ENCODE measurements at places on chromosomes 11 and 22. TPM values are rescaled to one million over a fixed set of nuclear protein-coding genes. Genes with fewer than 3 reads are reported as not detected.

The HSPB2 gene
- total RNA-seq, result not detected

The APOBEC3C gene
- 8.0 TPM for total RNA-seq

The KRTAP5-2 gene
- not detected for total RNA-seq

- DNase-seq, result no peak
- no peaks in the 10 kb centered on the region for H3K36me3 ChIP-seq
- no peak overlapping the region for H3K27ac ChIP-seq
- no peaks in the 10 kb centered on the region for H3K27me3 ChIP-seq
- H3K4me3 ChIP-seq, result no peak overlapping the region
Measured at GRCh38 chr11:72084076-72084475, 3.4 kb downstream of the LRRC51 start.

DNA sequence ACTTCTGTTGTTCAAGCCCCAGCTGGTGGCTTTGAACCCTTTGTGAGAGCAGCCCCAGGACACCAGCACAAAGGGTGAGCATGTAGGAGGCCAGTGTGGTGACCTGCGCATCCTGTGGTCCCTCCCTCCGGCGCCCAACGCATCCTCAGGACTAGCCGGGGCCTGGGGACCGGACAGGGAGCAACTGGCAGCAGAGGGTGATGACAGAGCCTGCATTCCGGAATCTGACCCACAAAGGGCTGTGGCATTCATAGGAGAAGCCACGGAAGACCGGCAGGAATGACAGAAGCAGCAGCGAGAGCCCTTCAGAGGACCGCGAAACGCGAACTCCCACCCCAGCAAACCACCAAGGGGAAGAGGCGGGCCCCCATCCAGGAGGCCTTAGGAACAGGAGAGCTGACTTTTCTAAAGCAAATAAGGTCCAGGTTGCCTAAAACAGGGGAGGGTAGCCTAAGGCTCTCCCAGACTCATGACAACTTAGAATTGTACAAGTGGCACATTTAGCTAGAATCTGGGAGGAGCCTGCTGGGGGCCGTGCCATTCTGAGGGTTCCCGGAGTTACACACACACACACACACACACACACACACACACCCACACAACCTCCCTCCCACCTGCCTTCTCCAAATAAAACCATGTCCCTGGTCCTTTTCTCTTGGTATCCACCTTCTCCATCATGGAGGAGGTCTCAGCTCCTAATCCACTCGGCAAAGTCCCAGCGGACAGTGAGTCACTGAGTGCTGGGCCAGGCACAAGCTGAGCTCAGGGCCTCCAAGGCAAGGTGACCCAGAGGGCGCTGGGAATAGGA, 232.7 kb downstream of the CTTN start:
- no peak overlapping the region for H3K4me3 ChIP-seq
- H3K36me3 ChIP-seq, result no peaks in the 10 kb centered on the region
- no peak overlapping the region for H3K27ac ChIP-seq

DNA sequence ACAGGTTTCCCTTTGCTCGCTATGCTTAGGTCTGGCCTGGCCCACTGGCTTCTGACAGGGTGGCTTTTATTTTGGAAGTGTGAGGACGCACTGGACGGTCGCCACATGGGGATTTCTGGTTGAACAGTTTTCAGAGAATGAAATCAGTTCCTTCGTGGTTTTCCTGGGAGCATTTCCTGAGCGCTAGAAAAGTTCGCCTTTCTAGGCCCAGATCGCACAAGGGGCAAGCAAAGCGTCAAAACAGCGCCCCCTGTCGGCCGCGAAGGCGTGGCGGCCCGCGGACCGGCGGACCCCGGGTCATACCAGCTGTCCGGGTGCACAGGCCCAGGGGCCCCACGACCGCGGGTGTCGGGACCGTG, 12.7 kb upstream of the CYP2R1 start:
- DNase-seq, result peak; percentile 68
- no peaks in the 10 kb centered on the region for H3K36me3 ChIP-seq
- H3K4me3 ChIP-seq, result peak overlapping the region; percentile 16
- no peaks in the 10 kb centered on the region for H3K4me1 ChIP-seq
- H3K27me3 ChIP-seq, result no peaks in the 10 kb centered on the region

GRCh38 chr11:96229354-96229977, 113.5 kb downstream of the MAML2 start:
- H3K4me3 ChIP-seq, result no peak overlapping the region
- peak overlapping the region; percentile 89 for H3K27ac ChIP-seq
- H3K36me3 ChIP-seq, result no peaks in the 10 kb centered on the region

DNA sequence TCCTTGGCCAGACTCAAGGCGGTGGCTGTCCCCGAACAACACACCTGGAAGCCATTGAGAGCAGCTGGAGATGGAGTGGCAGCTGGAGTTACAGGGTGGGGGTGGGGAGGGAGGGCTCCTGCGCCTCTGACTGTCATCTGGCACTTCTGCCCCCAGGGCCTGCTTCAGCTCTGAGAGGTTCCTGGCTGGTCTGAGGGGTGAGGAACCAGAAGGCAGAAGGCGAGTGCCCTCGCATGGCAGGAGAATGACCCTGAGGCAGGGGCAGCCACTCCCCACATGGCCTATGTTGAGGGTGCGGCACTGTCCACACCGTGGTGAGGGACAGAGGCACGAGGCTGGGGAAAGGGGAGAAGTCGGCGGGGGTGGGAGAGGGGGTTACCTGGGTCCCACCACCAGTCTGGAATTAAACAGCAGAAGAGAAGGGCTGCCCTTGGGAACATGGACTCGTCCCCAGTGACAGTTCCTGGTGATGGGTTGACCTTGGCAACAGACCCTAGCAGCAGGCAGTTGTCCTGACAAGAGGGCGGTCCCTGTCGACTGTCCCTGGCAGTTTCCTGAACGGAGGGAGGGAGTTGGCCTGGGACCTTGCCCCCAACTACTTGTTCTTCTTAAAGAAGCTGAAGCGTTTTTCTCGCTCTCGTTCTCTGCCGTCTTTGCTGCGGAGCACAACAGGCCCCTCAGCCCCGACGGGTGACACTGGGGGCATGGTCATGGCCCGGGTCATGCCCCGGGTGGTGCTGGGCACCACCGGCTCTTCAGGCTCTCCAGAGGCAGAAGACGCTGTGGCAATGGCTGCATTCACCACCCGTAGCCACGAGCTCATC, 7.8 kb upstream of the RBM4B start:
- peak overlapping the region; percentile 51 for H3K27ac ChIP-seq
- no peak for DNase-seq
- H3K36me3 ChIP-seq, result no peaks in the 10 kb centered on the region
- no peaks in the 10 kb centered on the region for H3K27me3 ChIP-seq

DNA sequence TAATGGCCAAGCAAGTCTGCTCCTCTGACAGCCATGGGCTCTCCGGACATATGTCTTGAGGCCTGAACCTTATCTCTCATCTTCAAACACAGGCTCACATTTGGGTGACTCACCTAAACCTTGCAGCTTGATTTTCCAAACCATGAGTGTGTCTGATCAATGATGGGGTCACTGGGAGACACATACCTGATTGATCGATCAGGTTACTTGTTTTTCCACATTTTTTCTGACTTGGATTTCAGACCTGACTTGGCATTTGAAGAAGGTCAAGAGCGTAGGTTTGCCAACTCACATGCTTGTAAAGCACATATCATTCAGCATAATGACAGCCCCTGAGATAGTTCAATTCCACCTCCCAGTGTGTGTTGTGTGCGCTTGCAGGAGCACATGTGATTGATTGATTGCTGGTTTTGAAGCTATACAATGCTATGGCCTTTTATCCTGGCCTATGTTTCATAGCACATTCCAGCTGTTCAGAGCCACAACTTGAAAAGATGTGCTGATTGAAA, 116.7 kb upstream of the KIRREL3 start:
- no peaks in the 10 kb centered on the region for H3K4me1 ChIP-seq
- no peaks in the 10 kb centered on the region for H3K36me3 ChIP-seq
- peaks cover 7% of the 10 kb centered on the region for H3K27me3 ChIP-seq
- no peak for DNase-seq
- no peak overlapping the region for H3K4me3 ChIP-seq

GRCh38 chr11:67237574-67237973, 28.7 kb upstream of the GRK2 start:
- H3K27me3 ChIP-seq, result no peaks in the 10 kb centered on the region
- peaks cover 4% of the 10 kb centered on the region for H3K36me3 ChIP-seq
- DNase-seq, result no peak
- no peak overlapping the region for H3K27ac ChIP-seq

- no peaks in the 10 kb centered on the region for H3K36me3 ChIP-seq
- no peaks in the 10 kb centered on the region for H3K4me1 ChIP-seq
- no peaks in the 10 kb centered on the region for H3K27me3 ChIP-seq
- H3K27ac ChIP-seq, result no peak overlapping the region
- no peak overlapping the region for H3K4me3 ChIP-seq
- peak; percentile 40 for DNase-seq
Measured at GRCh38 chr22:24937114-24937513, 9.4 kb downstream of the LHFPL7 start.

- peak; percentile 76 for DNase-seq
- H3K4me1 ChIP-seq, result peaks cover 61% of the 10 kb centered on the region
- no peaks in the 10 kb centered on the region for H3K36me3 ChIP-seq
- peak overlapping the region; percentile 79 for H3K27ac ChIP-seq
- no peak overlapping the region for H3K4me3 ChIP-seq
Measured at GRCh38 chr22:39999144-39999757, 4.5 kb downstream of the FAM83F start.

- no peak overlapping the region for H3K4me3 ChIP-seq
- DNase-seq, result no peak
- H3K27ac ChIP-seq, result no peak overlapping the region
- H3K4me1 ChIP-seq, result no peaks in the 10 kb centered on the region
Measured at GRCh38 chr11:253160-253885, 16.5 kb downstream of the PSMD13 start.
